ENCODE measurements at places on chromosomes 6 and 20.

GRCh38 chr6:64988148-64988547 is 718.9 kb downstream of the EYS start:
- DNase-seq = peak; percentile 1

- DNase-seq = no peak
Measured at GRCh38 chr6:99951016-99951805, 42.8 kb downstream of the MCHR2 start.

- DNase-seq = no peak
Measured at GRCh38 chr6:109671733-109672132, 19.3 kb downstream of the AK9 start.

DNA sequence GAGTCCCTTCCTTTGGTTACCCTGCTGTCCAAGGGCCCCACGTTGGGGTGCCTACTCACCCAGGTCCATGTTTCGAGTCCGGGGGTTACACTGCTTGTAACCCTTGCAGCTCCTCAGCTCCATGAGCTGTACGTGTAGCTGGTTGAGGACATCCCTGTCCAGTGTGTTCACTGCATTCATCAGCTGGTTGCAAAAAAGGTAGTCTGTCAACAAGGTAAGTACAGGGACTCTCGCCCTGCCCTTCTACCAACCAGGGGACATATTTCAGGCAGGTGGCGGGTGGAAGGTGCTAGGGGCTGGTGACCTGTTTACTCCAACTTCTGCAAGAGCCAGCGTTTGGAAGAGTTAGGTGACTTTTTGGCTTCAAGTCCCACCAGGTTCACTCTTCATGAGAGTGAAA is 123.6 kb downstream of the SULF2 start:
- no peak for DNase-seq

DNA sequence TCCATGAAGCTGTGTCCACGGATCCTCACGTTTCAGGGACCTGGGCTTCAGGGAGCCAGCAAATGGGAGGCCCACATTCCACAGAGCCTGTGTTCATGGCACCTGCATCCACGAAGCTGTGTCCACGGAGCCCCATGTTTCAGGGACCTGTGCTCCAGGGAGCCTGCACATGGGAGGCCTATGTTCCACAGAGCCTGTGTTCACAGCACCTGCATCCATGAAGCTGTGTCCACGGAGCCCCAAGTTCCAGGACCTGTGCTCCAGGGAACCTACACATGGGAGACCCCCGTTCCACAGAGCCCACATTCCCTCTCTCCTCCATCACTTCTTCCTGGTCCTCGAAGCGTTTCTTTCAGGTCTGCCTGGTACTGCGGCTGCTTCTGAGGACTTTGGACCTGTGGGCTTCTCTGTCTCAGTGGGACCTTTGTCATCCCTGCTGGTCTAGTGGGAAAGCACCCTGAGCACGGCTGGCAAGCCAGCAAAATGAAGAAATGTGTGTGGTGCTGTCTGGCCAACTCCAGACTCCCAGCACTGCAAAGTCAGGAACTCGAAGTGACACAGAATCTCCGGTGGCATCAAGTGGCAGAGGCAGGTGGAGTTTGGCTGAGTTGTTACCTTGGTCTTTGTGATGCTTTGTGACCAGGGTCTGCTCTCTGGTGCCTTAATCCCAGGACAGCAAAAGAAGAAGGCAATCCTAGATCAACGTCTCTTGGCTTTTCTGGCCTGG is 245.9 kb downstream of the DLL1 start:
- DNase-seq = no peak

DNA sequence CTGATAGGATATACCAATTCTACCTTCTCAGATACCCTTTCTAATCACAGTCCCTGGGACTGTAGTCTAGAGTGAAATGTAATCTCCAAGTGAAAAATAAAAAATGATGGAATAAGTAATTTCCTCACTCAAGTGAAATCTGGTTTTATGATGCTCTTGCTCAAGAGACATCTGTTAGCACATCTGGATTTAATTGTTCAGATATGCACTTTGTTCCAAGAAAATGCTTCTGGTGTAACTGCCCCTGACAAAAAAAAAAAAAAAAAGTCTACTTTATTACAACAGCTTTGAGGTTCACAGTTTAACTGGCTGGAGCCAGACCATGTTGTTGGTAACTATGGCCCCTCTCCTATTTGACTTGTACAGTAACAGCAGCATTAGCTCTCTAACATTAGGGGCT is 251.8 kb downstream of the BTBD9 start:
- no peak for DNase-seq

GRCh38 chr20:55880361-55880760 is 125.0 kb downstream of the CBLN4 start:
- no peak for DNase-seq
